CD4-positive, alpha-beta T cell treated with Interleukin-12 subunit alpha and Interleukin-12 subunit beta, for 1 hour (primary cell): ENCODE measurements at places on chromosomes 5 and 9.
A peak's percentile ranks its signal among the peaks of the same experiment; 100 is the strongest.

DNA sequence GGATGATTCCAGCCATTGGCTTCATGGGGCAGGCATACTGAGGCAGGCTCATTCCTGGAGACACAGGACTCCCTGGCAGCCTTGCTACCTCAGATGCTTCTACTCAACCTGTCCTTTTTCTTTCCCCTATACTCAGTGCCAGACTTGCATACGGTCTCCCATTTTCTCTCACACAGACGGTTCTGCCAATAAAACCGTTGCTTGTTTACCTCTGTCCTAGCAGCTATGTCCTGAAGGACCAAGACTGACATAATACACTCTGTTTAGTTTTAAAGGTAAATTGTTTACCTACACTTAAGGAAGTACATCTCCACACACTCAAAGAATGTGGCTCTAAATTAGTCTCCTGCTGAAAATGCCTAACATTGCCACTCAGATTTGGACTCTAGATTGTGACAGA lies 151.0 kb upstream of the RFX3 start:
- DNase-seq, result no peak

DNA sequence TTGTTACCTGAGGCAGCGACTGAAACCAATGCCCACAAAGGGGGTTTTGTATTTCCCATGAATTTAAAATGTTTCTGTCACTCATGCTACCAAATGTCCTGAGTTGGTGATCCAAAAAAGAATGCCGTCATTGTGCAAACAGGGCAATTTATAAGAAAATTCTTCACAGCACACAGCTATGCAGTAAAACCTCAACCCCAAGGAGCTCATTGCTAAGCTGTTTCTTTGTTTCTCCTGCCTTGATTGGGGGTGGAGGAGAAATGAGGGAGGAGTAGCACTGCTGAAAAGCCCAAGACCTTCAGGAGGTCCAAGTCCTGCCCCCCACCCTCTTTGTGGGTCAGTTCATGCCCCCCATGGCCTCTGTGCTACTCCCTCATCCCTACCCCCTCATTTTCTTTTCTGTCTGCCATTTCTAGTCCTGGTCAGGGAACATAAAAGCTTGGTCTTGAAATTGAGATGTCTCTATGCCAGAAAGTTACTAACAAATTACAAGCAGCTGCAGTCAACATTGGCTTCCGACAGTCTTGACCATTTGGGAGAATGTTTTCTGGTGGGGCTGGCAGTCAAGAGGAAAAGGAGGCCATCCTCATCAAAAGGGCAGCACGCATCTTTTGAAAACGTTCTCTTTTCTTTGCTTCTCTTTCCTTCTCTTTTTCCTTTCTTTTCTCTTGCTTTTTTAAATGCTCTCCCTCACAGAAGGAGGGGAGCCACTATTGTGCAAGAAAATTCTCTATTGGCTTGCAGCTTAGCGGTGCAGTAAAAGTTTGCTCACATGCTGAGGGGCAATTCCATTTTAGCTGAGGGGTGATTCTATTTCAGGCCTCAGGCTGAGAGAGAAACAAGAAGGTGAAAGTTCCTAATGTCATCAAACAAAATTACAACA lies 133.3 kb downstream of the GCNT1 start:
- no peak for DNase-seq

DNA sequence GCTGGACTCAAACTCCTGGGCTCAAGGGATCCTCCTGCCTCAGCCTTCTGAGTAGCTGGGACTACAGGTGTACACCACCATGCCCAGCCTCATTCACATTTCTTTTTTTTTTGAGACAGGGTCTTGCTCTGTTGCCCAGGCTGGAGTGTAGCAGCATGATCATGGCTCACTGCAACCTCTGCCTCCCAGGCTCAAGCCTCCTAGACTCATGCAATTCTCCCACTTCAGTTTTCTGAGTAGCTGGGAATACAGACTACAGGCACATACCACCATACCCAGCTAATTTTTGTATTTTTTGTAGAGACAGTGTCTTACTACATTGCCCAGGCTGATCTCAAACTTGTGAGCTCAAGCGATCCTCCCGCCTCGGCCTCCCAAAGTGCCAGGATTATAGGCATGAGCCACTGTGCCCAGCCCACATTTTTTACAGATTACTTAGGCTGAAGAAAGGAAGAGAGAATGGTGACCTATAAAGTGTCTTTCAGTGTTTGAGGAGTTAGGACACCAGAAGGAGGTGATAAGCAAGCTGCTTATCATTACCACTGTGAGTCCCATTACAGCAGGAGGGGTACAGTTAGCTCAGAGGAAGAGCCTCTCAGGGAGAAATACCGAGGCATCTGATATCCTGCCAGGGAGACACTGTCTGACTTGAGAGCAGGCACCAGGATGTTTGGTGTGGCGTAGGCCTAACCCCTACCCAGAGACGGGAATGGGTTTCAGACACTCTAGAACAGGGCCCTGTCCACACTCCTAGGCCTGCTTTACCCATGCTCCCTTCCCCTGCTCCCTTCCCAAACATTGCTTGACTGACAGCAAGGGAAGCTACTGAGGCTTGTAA lies 9.7 kb downstream of the FAXDC2 start:
- no peak for DNase-seq

DNA sequence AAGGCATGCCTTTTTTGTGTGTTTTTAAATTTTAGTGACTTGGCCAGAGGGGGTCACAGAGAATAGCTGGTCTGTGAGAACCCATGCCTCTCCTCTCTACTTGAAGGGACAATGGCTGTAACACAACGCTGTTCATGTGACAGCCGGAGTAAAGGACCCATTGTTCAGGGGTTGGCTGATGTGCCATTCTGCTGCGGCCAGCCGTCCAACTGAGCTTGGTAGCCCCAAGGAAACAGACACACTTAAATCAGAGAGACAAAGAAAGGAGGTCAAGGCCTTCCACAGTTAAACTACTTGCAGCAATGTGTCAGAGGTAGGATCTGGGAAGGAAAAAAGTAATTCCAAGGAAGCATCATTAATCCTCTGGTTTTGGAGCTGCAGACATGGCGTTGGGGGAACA lies 8.1 kb downstream of the MEGF10 start:
- no peak for DNase-seq

DNA sequence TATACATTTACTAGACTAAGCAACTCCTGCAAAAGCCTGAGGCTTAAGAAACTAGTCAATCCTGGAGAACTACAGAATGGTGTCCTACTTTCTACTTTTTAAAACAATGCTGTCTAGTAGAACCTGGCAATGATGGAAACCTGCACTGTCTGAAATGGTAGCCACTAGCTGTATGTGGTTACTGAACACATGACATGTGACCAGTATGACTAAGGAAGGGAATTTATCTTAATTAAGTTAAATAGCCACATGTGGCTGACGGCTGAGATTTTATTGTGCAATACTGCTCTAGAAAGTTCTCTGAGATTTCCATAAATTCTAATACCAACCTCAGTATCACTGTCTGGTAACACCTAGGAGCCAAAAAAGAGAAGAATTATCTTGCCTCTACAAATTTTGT lies 44.9 kb upstream of the RAPGEF6 start:
- DNase-seq, result no peak

DNA sequence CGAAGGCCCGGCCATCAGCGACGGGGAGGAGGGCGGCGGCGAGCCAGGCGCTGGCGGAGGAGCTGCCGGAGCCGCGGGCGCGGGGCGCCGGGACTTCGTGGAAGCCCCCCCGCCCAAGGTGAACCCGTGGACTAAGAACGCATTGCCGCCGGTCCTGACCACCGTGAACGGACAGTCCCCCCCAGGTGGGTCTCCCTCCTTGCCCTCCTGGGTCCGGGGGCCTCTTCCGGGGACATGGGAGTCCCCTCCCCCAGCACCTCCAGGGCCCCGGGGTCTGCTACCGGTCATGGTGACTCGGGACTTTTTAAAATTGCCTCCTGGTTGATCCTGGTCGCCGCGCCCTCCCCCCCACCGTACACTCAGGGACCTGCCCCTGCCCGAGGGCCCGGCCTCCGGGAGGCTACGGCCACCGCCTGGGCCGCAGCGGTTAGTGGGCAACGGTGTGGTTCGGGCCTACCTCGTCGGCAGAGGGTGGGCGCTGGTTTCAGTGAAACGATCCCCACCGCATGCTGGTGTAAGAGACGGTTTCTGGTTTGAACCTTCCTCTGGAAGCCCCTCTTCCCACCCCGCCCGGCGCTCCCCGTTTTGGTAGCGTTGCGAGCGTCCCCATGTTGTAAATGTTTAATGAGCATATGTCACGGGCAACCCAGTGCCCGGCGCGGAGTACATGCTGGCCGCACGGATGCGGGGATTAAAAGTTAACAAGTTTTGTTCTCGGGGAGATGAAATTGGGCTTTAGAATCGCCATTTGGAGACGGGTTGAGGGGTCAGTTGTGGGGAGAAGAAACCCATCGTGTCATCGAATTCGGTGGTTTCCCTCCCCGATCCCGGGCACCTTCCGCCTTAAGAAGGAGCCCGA lies 1.1 kb downstream of the LARP1 start:
- peak; percentile 32 for DNase-seq

GRCh38 chr9:98240475-98240874 lies 15.0 kb downstream of the TBC1D2 start:
- DNase-seq, result no peak

DNA sequence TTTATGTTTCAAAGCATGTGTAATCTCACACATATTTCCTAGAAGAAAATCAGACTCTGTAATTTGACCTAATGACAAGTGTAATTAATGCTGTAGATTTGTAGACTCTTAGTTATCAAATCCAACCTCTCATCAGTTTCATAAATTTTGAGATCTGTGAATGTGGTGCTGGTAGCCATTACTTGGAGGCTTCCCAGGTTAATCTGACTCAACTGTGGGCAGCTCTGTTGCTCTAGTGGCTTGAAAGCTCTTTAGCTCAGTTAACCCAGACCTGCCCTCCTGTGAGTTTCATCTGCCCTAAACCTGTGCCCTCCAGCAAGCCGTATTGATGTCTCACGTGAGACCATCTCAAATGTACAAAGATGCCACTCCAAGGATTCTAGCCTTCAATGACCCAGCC lies 323.4 kb downstream of the FBXL7 start:
- DNase-seq, result no peak

GRCh38 chr5:88680253-88681132 lies 202.5 kb downstream of the MEF2C start:
- DNase-seq, result peak; percentile 76

DNA sequence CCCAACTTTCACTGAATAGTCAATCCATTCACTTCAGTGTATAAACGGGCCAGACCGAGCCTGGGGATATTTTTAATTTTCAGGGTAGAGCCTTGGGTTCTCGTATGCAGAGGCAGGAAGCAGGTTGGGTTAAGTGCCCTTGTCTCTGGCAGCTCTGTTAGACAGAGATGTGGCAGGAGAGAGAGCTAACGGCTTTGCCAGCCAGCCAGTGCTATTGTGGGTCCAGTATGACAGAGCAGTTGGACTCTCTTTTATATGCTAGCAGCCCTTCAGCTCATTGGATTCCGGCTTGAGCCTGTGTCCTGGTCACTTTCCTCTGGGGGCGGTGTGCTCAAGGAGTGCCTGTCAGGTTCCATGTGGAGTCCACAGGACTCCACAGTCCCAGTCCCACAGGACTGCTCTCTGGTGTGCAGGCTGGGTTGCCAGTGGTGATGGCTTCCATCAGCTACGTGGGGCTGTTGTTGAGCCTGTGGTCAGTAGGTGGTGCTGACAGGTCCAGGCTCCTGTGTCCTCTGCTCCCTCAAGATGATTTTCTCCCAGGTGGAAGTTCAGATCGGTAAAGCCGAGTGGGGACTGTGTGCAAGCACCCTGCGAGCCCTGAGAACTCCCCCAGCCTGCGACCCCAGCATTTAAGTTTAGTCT lies 14.3 kb downstream of the CLTA start:
- no peak for DNase-seq

- no peak for DNase-seq
These were observed 1.5 kb downstream of the EGFL7 start for GRCh38 chr9:136664000-136664915.

GRCh38 chr9:126942399-126942798 lies 27.8 kb downstream of the RALGPS1 start:
- no peak for DNase-seq
